ENCODE measurements at places on chromosomes 3 and 15. TPM values are rescaled to one million over a fixed set of nuclear protein-coding genes. Genes with fewer than 3 reads are reported as not detected.

DNA sequence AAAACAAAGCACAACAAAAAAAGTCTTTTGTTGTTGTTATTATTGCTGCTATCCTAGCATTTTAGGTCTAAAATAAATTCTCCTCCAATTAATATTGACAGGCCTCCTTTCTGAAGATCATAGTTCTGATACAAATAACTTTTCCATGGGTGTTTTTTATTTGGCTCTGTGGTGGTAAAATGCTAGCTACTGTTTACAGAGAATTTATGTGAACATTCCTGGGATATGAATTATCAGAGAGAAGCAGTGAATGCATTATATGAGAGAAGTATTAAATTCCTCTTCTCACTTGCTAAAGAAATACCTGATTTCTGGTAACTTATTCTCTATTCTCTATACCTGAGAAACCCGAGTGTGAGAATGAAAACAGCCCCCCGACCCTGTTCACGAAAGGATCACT is 57.5 kb upstream of the TMCO5A start:
- no peak for DNase-seq
- H3K4me3 ChIP-seq, result no peak overlapping the region
- no peaks in the 10 kb centered on the region for H3K4me1 ChIP-seq
- no peaks in the 10 kb centered on the region for H3K36me3 ChIP-seq
- no peak overlapping the region for H3K27ac ChIP-seq

Gene BCL2A1
- 4.7 TPM for total RNA-seq

- no peak for DNase-seq
- no peaks in the 10 kb centered on the region for H3K4me1 ChIP-seq
- H3K36me3 ChIP-seq, result no peaks in the 10 kb centered on the region
- H3K27ac ChIP-seq, result no peak overlapping the region
- peaks cover 20% of the 10 kb centered on the region for H3K27me3 ChIP-seq
Observed at GRCh38 chr3:186277268-186277909, 84.6 kb downstream of the DGKG start.

Gene TMC3
- not detected for total RNA-seq

Gene SERPINI1
- 8.0 TPM for total RNA-seq

DNA sequence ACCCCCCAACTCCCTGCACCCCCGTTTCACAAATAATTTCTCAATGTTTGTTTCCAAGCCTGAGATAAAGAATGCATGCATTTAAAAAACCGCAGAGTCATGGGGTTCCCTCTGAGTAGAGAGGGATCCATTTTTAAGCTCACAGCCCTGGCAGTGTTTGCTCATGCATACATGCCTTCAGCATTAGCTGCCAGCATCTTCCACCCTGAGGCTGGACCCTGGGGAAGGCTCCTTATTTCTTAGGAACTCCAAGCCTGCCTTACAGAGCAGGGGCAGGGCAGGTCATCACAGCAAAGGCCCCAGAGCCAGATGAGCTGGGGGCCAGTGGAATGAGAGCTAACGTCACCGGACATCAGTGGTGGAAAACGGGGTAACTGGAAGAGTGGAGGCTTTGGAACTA is 31.3 kb downstream of the TLE3 start:
- H3K4me1 ChIP-seq, result no peaks in the 10 kb centered on the region
- no peaks in the 10 kb centered on the region for H3K27me3 ChIP-seq

DNA sequence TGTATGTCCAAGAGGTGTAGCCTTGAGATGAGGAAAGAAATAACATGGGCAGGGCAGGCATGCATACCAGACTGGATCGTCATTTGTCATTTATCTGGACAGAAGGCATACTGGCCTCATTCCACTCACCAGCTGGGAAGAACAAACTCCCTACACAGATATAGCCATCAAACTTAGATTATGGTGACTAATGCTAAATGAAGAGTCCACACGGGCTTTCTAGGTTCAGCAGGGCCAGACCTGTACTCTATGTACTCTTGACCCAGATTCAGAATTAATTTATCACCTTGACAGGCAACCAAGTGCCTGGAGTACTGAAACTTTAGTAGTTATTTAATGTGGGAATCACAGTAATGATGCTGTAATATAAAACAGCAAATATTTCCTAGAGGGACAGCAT is 164.3 kb upstream of the IL12A start:
- no peaks in the 10 kb centered on the region for H3K36me3 ChIP-seq
- H3K4me1 ChIP-seq, result peaks cover 24% of the 10 kb centered on the region
- DNase-seq, result peak; percentile 56
- no peaks in the 10 kb centered on the region for H3K27me3 ChIP-seq

DNA sequence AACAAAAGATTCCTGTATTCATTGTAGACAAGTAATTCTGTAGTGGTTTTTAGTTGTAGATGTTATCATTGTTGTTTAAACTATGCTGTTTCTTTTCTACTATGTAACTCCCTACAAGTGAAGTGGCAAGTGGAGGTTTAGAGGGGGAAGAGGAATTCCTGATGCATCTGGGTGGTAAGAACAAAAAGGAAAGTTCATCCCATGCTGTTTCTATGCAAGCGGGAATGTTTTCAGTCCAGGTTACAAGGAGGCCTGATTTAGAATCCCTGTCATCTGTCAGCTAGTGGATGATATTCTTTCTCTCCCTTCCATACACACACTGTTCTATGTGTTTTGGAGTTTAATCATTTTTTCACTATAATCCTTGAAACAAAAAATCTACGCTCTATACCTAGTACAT is 67.4 kb downstream of the IMPG2 start:
- no peaks in the 10 kb centered on the region for H3K27me3 ChIP-seq
- DNase-seq, result no peak
- no peak overlapping the region for H3K4me3 ChIP-seq
- no peaks in the 10 kb centered on the region for H3K36me3 ChIP-seq
- H3K4me1 ChIP-seq, result no peaks in the 10 kb centered on the region
- no peak overlapping the region for H3K27ac ChIP-seq

Gene FAIM
- 18.8 TPM for total RNA-seq

GRCh38 chr15:53031469-53031868 is 241.3 kb upstream of the ONECUT1 start:
- no peaks in the 10 kb centered on the region for H3K27me3 ChIP-seq
- H3K4me3 ChIP-seq, result no peak overlapping the region
- no peak for DNase-seq
- no peaks in the 10 kb centered on the region for H3K4me1 ChIP-seq
- H3K27ac ChIP-seq, result no peak overlapping the region

DNA sequence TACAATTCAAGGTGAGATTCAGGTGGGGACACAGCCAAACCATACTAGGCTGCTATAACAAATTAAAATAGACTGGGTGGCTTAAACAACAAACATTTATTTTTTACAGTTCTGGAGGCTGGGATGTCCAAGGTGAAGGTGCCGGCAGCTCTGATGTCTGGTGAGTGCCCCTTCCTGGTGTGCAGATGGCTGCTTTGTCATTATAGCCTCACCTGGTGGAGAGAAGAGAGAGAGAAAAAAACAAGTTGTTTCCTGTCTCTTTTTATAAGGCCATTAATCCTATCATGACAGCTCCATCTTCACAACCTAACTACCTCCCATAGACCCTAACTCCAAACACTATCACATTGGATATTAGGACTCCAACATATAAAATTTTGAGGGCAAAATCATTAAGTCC is 279.7 kb downstream of the ZIC1 start:
- H3K27me3 ChIP-seq, result no peaks in the 10 kb centered on the region
- DNase-seq, result no peak
- no peaks in the 10 kb centered on the region for H3K36me3 ChIP-seq
- no peak overlapping the region for H3K27ac ChIP-seq
- no peaks in the 10 kb centered on the region for H3K4me1 ChIP-seq
- no peak overlapping the region for H3K4me3 ChIP-seq

Gene TLE3
- 132 TPM for total RNA-seq

Gene MCTP2
- 0.15 TPM for total RNA-seq

DNA sequence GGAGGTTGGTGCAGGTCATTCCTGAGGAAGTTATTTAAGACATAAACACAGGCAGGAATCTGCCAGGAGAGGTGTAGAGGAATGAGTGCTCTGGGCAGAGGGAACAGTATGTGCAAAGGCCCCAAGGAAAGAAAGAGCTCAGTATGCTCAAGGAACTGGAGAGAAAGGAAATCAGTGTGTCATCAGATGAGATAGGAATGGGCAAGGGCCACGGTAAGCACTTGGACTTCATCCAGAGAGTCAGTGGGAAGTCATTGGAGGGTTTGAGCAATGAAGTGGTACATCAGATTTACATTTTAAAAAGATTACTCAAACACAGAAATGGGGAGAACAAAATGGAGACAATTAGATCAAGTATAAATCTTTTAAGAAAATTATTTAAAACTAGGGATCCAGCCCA is 272.2 kb downstream of the ADAMTSL3 start:
- DNase-seq, result no peak
- H3K4me3 ChIP-seq, result no peak overlapping the region
- H3K27me3 ChIP-seq, result no peaks in the 10 kb centered on the region

Gene CDHR4
- total RNA-seq, result not detected

DNA sequence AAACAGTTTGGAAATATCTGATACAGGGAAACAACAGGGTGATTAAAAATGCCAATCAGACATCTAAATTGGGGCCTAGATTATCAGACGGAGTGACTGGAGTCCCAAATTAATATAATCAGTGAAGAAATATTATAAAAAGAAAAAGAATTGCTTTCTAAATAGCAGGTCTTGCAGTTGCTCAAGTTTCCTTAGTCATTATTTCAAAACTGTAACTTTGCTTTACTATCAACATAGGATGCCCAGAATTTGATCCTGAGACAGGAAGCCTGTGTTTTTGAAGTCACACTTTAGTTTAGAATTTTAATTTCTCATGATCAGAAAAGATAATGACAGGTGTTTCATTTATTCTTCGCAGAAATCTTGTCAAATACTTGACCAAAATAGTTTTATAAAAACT is 105.9 kb downstream of the IL1RAP start:
- no peaks in the 10 kb centered on the region for H3K36me3 ChIP-seq
- H3K27me3 ChIP-seq, result no peaks in the 10 kb centered on the region
- no peaks in the 10 kb centered on the region for H3K4me1 ChIP-seq
- H3K27ac ChIP-seq, result no peak overlapping the region

DNA sequence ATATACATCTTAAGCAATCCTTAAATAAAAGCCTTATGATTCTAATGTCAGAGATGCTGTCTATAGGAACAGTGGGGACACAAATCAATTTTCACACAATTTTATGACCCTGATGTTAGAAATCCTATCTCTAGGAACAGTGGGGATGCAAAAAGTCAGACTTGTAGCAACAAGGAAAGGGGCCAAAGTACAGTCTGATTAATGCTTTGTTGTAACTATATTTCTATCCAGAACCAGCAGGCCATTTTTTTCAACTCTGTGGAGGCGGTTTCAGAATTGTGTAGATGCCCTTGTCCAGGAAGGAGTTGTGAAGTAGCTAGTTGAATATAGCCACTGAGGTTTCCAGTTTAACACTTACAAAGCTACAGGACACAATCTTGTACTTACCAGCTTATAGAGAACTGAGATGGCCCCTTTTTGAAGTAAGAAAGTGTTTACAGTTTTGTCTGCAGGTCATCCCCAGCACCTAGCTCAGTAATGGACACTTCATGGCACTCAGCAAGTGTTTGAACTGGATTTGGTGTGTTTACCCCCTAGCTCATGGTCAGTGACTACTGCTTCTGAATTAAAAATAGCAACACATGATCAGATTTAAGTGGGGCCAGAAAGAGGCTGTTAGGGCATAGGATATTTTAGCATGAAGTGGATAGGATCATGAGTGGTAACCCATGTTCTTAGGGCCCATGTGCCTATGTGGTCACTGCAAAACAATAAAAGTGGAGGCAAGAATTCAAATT is 54.3 kb downstream of the RAB7A start:
- H3K36me3 ChIP-seq, result no peaks in the 10 kb centered on the region
- peaks cover 20% of the 10 kb centered on the region for H3K4me1 ChIP-seq
- H3K27ac ChIP-seq, result no peak overlapping the region
- no peaks in the 10 kb centered on the region for H3K27me3 ChIP-seq
- DNase-seq, result no peak
- no peak overlapping the region for H3K4me3 ChIP-seq

DNA sequence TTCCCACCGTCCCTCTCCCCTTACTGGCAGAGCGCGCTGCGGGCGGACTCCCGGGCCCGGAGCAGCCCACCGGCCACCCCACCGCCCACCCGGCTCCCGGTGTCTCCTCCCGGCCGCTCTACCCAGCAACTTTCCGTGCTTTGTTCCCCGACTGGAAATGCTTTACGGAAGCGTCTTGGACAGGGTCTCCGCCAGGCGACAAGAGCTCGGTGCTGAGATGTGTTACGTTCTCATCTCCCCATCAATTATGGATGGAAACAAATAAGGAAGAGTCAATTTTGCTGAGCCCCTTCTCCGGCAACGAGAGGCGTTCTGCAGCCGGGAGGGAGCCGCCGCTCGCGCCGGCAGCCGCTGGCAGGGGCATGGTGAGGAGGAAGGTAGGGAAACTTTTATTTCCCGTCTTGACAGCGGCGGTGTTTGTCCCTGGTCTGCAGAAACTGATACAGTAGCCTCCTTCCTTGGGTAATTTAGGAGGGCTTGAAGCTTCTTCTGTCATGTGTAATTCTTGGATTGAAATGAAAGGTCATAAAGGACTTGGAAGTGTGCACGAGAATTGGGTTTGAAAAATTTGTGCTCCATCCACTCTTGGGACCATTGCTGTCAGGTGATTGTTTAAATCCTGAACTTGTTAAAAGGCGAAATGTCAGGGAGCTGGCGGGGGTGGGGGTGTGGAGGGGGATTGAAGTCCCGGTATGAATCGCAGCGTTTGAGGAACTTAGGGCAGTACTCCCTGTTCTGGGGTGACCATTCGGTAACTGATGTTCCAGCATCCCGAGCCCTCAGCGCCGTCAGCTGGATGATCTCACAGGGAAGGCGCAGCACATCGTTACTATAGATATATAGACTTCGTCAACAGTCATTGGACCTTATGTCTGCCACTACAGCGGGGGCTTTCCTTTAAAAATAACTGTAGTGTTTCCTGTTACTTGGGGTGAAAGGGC is 1.5 kb downstream of the SEMA6D start:
- no peaks in the 10 kb centered on the region for H3K4me1 ChIP-seq
- no peak overlapping the region for H3K27ac ChIP-seq
- H3K4me3 ChIP-seq, result peak overlapping the region; percentile 34
- H3K27me3 ChIP-seq, result peaks cover 23% of the 10 kb centered on the region

- H3K4me3 ChIP-seq, result no peak overlapping the region
- no peaks in the 10 kb centered on the region for H3K27me3 ChIP-seq
- peak overlapping the region; percentile 70 for H3K27ac ChIP-seq
- peaks cover 33% of the 10 kb centered on the region for H3K4me1 ChIP-seq
- H3K36me3 ChIP-seq, result no peaks in the 10 kb centered on the region
- DNase-seq, result no peak
Observed at GRCh38 chr15:100715571-100716455, 113.4 kb downstream of the ASB7 start.

Gene LRRC15
- total RNA-seq, result 0.28 TPM

Gene PTX3
- total RNA-seq, result 2.1 TPM

- no peaks in the 10 kb centered on the region for H3K4me1 ChIP-seq
- no peak for DNase-seq
- H3K36me3 ChIP-seq, result no peaks in the 10 kb centered on the region
- H3K4me3 ChIP-seq, result no peak overlapping the region
Observed at GRCh38 chr15:57947282-57947681, 118.2 kb downstream of the ALDH1A2 start.

Gene LDHAL6B
- total RNA-seq, result not detected
